ENCODE measurements at places on chromosomes 1 and 21.

DNA sequence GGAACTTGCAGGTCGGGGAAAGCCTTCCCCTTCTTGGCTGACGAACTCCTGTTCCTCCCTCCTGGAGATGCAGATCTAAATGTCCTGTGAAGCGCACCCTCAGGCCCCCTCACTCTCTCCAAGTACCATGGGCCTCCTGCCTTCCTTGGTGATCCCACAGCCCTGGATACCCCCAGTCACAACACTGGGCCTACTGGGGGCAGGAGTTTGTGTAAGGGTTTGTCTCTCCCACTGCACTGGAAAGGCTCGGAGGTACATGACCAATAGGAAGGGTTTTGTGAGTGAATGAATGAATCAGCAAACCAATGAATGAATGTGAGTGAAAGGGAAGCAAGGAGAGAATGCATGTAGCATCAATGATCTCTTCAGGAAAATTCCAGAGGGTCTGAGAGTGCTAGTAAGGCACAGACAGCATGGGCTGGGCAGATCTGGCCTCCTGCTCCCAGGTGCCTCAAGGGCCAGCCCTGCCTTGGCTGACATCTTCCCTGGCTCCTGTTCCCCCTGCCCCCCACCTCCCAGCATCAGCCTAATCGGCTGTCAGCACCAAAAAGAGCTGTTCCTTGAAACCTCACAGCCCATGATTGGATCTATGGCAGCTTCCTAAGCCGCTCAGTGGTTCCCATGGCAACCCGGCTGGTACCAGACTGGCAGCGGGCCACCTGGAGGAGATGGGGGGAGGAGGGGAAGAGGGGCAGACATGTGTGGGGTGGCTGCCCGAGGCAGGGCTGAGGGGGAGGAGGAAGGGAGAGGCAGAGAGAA lies 95.8 kb downstream of the VWA5B1 start:
- no peak for DNase-seq

GRCh38 chr1:28449904-28450303 lies 55.9 kb upstream of the RCC1 start:
- DNase-seq, result peak; percentile 37

GRCh38 chr1:17892225-17892624 lies 137.1 kb downstream of the ACTL8 start:
- DNase-seq, result no peak

DNA sequence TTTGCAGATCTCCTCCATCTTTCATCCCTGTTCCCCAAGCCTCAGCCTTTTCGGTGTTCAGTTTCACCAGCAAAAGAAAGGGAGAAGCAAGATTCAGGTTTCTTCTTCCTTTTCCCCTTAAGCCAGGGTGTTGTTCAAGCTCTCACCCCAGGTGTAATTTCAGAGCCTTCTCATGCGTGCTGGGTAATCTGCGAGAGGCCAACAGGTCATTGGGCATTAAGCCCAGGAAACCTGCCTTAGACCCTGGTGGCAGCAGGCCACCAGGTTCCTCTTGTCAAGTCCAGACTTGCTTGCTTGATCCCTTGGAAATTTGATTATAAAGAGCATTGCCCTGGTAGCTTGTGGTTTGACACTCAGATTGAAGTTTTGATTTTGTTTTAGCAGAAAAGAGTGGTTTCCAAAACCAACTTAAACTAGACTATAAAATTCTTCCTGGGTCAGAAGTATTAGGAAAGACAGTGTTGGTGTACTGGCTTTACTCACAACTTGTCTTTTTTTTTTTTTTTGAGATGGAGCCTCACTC lies 6.9 kb downstream of the AKR1A1 start:
- no peak for DNase-seq

DNA sequence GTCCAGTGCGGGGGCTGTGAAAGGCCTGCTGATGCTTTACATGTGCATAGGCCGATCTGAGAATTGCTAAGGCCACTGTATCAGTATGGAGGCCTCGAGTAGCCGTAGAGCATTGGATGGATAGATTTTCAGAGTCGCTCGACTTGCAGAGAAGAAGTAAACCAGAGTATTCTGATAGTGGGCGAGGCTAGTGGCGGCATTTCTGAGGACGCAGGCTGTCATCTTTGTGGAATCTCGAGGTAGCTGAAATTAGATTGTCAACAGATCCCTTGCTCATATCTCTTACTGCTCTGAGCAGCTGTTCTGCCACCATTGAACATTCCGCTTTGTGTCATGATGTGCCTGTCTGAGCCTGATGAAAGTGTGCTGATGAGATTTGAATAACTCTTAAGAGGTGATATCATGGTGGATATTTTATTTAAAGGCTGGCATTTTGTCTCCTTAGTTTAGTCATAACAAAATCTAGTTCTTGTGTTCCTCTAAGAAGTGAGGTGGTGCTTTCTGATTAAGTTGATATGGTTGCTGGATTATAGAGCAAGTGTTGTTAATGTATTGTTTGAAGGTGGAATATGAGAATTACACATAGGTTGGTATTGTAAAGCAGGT lies 1.5 kb downstream of the KIF1B start:
- DNase-seq, result no peak

DNA sequence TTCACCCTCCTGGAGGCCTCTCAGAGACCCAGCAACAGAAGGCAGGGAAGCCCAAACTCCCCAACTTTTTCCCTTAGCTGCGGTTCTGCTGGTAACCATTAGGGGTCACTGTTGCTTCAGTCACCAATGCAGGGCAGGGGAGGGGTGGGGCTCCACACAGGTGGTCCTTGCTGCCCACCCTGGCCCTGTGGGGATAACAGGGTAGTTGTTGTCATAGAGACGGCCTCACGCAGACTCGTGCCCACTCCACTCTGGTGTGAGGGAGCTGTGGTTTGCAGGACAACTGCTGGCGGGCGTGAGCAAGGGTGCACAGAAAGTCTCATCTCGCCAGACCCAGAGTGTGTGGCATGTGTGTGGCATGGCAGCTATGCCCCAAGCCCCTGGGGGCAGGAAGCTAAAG lies 19.9 kb downstream of the INSRR start:
- peak; percentile 22 for DNase-seq

GRCh38 chr21:23398726-23399125 lies 2208.6 kb downstream of the MRPL39 start:
- no peak for DNase-seq

- DNase-seq, result no peak
Measured at GRCh38 chr1:193118194-193118593, 3.6 kb upstream of the CDC73 start.

DNA sequence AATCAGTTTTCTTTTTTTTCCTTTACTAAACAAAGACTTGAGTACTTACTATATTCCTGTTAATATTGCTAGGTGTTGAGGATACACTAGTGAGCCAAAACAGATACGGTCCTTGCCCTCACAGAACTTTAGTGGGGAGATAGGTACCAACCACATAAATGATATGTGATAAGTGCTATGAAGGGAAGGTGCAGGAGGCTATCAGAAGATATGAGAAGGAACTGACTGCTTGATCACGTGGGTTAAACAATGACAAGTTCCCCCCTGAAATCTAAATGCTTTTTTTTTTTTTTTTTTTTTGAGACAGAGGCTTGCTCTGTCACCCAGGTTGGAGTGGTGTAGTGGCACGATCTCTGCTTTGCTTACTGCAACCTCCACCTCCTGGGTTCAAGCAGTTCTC lies 25.0 kb downstream of the RBM15 start:
- no peak for DNase-seq

DNA sequence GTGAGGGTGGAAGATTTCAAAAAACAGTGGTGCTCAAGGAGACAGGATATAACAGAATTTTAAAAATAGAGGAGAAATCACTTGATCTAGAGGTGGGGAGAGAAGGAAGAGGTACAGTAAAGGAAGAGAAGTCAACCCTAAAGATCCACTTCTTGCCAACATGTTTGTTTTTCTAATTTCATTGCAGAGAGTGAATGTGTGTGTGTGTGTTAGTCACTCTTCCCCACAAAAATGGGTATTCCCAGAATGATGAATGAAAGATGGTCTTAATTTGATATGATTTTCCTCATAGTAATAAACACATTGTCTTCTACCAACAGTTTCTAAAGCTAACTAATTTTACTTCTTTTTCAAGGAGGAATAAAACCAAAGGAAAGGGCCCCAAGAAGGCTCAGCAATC lies 74.2 kb upstream of the NGF start:
- DNase-seq, result no peak

Data from Kasumi-1 (cell line).